Sciatic nerve (tissue), 2 donors: ENCODE measurements at places on chromosomes 12 and 14. TPM values are rescaled to one million over a fixed set of nuclear protein-coding genes. Genes with fewer than 3 reads are reported as not detected.

DNA sequence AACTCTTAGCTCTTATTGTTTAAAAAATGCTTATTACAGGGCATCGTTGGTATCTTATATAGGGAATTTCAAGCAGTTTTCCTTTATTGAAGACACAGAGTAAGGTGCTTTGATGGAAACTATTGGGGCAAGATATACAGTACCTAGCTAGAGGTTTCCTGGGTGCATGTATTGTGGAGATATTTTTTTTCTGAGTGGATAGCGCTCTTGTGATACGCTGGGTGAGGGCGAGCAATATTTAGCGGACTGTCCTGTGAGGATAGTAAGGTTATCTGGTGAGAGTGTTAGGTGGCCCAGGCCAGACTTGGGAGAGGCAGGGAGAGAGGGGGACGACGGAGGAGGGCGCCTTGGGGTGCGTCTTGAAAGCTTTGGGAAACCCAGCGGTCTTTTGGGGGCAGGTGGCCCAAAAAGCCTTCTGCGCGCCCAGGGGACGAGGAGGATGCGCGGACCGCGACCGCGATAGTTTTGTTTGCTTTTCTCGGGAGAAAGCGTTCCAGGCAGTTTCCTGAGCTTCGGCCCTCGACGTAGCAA, 596 bp upstream of the BICD1 start:
- no peak for DNase-seq

- DNase-seq = no peak
These were observed 1378.3 kb upstream of the SEL1L start for GRCh38 chr14:82911930-82912329.

DNA sequence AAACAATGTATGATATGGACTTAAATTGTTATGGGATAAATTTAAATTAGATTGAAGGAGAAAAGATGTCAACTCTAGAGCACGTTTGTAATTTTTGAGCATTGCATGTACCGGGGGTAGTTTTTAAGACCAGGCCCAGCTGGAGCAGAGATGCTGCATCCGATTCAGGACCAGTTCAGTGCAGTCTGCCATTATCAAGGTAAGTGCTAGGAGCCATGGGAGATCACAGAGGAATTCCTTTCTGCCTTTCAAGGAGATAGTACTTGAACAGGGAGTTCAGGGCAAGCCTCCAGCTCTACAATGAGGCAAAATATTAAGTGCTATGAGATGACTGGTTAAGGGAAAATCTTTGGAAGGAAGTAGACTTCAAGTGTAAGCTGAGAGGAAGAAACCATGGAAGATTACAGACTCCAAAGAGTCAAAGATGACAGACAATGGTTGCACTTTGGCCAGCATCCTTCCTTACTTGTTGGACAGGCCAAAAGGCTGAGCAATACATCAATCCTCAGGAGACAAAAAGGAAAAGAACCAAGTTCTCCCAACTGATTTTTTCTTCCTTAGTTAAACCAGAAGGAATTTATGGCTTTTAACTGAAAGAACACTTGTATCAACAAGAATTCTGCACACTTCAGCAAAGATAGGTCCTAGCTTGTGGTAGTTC, 113.2 kb upstream of the HIF1A start:
- no peak for DNase-seq

GRCh38 chr12:28164644-28165275, 25.5 kb upstream of the CCDC91 start:
- no peak for DNase-seq

- no peak for DNase-seq
These were observed 111.7 kb downstream of the SLC25A21 start for GRCh38 chr14:37060496-37061260.

DNA sequence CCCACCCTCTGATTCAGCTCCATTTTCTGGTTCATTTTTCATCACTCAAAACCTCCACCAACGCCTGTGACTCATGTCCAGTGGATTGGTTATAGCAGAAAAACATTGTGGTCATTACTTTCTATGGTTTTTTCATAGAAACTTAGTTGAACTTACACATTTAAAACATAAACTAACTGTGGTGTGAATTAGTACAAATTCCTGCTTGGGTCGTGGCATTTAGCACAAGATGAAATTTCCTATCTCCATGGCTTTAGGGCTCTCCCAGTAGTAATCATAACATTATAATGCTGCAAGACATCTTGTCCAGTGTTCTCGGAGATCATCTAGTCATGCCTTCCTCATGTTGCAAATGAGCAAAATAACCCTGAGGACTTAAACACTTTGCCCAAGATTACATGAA, 7.1 kb downstream of the RNASE7 start:
- DNase-seq = no peak

DNA sequence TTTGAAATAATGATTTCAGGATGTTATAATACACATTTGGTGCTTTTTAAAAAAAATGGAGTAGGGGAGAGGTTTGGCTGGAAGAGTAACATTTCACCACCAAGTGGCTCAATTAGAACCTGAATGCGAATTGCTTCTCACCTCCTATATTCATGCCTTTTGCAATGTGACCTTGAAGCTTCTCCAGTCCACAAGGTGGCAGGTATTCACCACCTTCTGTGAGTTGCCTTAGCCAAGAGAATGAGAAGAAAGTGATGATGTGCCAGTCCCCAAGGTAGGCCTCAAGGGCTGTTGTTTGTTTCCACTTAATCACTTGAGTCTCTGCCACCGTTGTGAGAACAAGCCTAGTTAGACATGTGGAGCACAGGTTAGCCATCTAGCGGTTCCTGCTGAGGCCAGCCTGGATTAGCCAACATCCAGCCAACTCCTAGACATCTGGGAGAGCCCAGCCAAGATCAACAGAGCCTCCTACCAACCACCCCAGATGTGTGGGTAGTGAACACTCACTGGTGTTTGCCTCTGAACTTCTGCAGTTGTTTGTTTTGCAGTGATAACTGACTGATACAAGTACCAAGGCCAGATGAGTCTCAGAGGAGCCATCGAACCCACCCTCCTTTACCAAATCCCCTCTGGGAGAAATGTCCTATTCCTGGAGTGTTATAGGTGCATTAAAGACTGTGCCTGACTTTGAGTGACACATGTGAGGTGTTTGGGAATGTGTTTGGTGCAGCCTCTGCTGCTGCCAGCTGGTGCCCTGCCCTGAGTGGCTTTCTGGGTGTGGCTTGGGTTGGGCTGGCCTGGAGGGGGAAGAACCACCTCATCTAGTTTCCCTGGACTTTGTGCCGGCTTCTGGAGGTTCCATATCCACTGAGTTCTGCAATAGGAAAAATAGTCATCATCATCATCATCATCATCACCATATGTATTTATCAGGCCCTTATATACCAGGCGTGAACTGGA, 132.5 kb upstream of the RFLNA start:
- no peak for DNase-seq

Gene INSM2
- not detected for total RNA-seq

Gene CLEC7A
- 32.4 TPM for total RNA-seq

Gene GPRC5A
- 9.3 TPM for total RNA-seq
